GM23248 (cell line): ENCODE measurements at places on chromosomes 1 and 21. TPM values are rescaled to one million over a fixed set of nuclear protein-coding genes. Genes with fewer than 3 reads are reported as not detected.
A peak's percentile ranks its signal among the peaks of the same experiment; 100 is the strongest.

- peaks cover 21% of the 10 kb centered on the region for H3K36me3 ChIP-seq
- no peaks in the 10 kb centered on the region for H3K27me3 ChIP-seq
- H3K27ac ChIP-seq, result no peak overlapping the region
- H3K4me1 ChIP-seq, result 0 out of 2 replicates have a peak, but pooled peaks cover 3% of the 10 kb centered on the region
Measured at GRCh38 chr21:25967901-25968438, 202.6 kb downstream of the APP start.

- H3K4me3 ChIP-seq, result peak overlapping the region; percentile 37; the same call in 1 of the 2 replicates
- H3K36me3 ChIP-seq, result no peaks in the 10 kb centered on the region
- no peaks in the 10 kb centered on the region for H3K27me3 ChIP-seq
Measured at GRCh38 chr1:89262643-89263042, 10.0 kb downstream of the GBP5 start.

The HAO2 gene
- total RNA-seq, result not detected in 2 replicates

DNA sequence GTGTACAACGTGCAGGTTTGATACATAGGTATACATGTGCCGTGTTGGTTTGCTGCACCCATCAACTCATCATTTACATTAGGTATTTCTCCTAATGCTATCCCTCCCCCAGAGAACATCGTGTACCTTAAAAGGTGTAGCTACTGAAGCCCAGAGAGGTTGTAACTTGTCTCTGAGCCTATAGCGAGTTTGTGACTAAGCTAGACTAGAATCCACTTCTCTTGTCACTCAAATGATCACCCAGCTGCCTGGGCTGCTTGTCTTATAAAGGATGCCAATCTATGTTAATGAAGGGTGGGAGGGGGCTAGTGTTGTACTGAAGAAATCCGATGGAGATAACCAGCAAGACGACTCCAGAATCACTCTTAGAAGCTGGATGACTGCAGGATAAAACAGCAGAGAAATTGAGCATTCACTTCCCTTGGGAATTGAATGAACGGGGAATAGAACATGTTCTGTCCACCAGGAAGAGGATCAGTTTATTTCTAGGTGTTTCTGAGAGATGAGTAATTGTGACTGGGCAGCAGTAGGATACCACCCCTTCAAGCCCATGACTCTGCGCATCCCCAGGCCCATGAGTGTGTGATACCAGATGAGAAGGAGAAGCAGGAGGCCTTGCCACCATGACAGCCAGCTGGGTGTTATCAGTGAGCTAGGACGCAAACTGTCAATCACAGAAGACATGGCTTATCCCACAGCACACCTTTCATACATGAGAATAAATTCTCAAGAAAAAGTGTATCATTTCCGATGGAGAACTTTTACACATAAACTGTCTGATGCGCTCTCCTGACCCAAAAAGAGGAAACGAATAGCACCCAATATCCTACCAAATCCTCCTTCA, 390.4 kb downstream of the NTNG1 start:
- no peak for DNase-seq
- H3K36me3 ChIP-seq, result no peaks in the 10 kb centered on the region
- H3K4me3 ChIP-seq, result no peak overlapping the region
- H3K4me1 ChIP-seq, result peaks cover 21% of the 10 kb centered on the region
- H3K27ac ChIP-seq, result 0 out of 2 replicates have a peak overlapping the region, but pooled peaks have one; percentile 67

The GBP6 gene
- total RNA-seq, result not detected in 2 replicates

GRCh38 chr1:110235181-110235833, 25.2 kb downstream of the KCNC4 start:
- no peaks in the 10 kb centered on the region for H3K27me3 ChIP-seq
- DNase-seq, result no peak
- peaks cover 7% of the 10 kb centered on the region; the same call in 1 of the 2 replicates for H3K36me3 ChIP-seq
- peak overlapping the region; percentile 94 for H3K27ac ChIP-seq
- H3K4me3 ChIP-seq, result 0 out of 2 replicates have a peak overlapping the region, but pooled peaks have one; percentile 1

The ZNF593OS gene
- total RNA-seq, result not detected in 2 replicates

DNA sequence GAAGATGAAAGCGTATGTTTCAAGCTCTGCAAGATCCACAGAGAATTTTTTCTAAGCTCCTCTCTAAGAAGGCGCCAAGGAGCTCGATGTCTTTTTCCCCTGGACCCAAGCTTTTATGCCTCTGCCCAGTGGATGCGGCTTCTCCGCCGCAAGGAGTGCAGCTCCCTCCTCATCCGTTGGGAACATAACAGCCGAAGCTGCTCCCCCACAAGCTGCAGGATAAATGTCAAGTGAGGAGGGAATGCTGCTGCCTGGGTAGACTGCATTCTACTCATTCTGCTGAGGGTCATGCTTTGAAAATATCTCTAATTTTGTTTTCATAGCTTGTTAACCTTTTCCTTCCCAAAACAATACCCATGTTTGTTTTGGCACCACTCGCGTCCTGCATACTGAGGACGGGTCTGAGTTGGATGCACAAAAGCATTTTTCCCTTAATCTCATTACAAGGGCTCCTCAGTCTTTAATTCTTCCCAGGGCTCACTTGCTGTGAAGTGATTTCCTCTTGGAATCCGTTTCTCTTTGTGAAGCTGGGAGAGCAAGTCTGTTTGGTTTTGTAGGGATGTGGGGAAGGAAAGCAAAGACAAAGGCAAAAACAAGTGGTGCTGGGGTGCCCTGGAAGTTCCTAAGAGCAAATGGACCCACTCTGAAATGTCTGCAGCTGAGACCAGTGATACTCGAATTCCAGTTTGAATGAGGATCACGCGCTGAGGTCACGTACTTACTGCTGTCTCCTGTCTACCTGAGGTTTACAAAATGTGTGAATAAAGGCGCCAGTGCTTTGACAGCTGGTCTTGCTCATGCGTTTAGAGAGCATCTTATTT, 134.0 kb upstream of the IRF2BP2 start:
- H3K27me3 ChIP-seq, result no peaks in the 10 kb centered on the region
- peak; percentile 35 for DNase-seq
- H3K36me3 ChIP-seq, result no peaks in the 10 kb centered on the region
- H3K27ac ChIP-seq, result no peak overlapping the region
- peak overlapping the region; percentile 44 for H3K4me3 ChIP-seq

- no peak overlapping the region for H3K27ac ChIP-seq
- peak; percentile 34 for DNase-seq
- no peak overlapping the region for H3K4me3 ChIP-seq
- peaks cover 98% of the 10 kb centered on the region for H3K36me3 ChIP-seq
Measured at GRCh38 chr1:182861994-182862393, 22.8 kb downstream of the DHX9 start.

DNA sequence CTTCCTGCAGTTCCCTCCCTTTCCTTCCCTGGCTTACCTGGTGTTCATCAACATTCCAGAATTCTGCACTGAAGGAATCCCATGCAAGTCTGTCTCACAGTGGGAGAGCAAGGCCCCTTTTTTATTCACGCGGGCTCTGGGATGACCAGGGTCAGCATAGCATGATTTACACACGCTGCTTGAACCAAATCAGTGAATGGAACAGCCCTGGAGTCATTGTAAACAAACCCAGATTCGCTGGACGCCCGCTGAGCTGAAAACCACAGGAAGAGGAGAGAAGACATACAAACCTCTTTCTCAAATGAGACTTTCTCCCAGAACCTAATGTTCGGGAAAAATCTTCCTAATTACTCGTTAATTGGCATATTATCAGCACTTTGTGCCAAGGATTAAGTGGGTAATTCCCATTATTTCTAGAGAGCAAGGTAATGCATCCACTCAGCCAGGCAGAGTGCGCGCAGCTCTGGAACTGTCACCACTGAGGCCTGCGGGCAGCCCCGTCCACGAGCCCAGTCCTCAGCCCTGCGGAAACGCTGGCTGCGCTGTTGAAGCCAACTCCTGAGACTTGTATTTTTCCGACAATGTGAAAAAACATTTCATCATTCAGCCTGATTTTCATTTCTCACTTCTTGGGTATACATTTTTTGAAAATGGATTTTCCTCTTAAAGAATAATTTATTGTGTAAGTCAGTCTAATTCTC, 140.0 kb downstream of the ETS2 start:
- H3K4me3 ChIP-seq, result no peak overlapping the region
- H3K27ac ChIP-seq, result no peak overlapping the region
- H3K4me1 ChIP-seq, result peaks cover 28% of the 10 kb centered on the region
- H3K27me3 ChIP-seq, result no peaks in the 10 kb centered on the region
- no peaks in the 10 kb centered on the region for H3K36me3 ChIP-seq

DNA sequence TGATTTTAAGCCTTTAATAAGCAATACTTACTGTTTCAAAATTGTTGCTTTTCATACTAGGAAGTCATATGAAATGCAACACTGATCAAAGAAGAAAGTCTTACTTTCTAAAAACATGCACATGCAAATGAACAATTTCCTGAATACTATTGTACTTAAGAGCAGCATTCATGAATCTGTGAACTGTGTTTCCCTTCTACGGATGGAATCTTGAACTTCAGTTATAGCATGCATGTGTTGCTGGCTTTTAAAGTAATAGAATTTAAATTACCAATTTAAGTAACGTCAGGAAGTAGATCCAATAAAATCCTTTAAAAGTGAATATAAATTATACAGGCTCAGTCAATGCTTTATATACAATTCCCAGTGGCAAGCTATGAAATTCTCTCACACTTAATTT, 348.9 kb downstream of the KCNT2 start:
- H3K36me3 ChIP-seq, result no peaks in the 10 kb centered on the region
- H3K27me3 ChIP-seq, result no peaks in the 10 kb centered on the region
- no peak for DNase-seq

DNA sequence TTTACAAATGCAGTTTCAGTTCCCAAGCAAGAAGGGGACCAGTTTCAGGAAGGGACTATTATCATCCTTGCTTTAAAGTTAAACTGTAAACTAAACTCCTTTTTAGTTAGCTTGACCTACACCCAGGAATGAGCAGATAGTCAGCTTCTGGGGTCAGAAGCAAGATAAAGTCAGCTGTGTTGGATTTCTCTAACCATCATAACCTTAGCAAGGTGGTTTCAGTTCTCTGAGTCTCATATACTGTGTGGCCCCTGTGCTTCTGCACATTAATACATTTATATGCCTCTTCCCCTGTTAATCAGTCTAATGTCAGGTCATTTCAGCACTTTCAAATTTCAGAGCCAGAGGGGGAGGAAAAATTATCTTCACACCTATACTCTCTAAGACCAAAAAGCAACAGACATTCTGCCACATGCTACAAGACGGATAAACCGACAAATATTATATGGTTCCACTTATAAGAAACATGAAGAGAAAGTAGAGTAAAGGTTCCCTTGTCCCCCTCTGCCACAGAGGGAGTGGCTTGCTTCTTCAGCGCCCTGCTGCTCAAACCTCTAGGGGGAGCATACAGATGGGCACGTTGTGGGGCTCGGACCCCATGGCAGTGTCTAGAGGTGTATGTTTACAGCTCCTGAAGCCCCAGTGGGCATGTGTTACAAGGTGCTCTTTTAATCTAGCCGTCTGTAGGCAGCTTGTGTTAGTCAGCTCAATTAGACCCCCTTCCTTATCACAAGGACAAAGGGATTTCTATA, 89.1 kb downstream of the SMYD3 start:
- no peak overlapping the region for H3K4me3 ChIP-seq
- no peaks in the 10 kb centered on the region for H3K36me3 ChIP-seq
- H3K27me3 ChIP-seq, result no peaks in the 10 kb centered on the region
- peaks cover 37% of the 10 kb centered on the region for H3K4me1 ChIP-seq
- DNase-seq, result no peak
- H3K27ac ChIP-seq, result peak overlapping the region; percentile 43

DNA sequence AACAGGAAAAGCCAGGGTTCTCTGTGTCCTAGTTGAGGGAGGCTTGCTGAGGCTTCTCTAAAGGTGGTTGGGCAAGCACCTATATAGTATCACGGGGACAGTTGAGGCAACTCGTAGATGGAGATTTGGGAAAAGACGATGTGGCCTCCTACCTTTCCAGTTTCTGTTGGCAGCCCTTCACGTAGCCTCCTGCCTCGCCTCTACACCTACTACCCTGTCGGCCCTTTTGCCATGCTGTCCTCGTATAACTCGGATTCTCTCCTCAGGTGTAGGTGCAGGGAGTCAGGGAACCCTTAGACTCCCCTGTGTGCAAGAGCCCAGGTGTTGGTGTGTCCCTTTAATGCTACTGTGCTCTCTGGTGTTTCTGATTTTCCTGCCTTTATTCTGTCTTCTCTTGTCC, 10.3 kb downstream of the ZNF692 start:
- DNase-seq, result no peak
- no peak overlapping the region for H3K4me3 ChIP-seq
- peaks cover 3% of the 10 kb centered on the region; the same call in 1 of the 2 replicates for H3K4me1 ChIP-seq

DNA sequence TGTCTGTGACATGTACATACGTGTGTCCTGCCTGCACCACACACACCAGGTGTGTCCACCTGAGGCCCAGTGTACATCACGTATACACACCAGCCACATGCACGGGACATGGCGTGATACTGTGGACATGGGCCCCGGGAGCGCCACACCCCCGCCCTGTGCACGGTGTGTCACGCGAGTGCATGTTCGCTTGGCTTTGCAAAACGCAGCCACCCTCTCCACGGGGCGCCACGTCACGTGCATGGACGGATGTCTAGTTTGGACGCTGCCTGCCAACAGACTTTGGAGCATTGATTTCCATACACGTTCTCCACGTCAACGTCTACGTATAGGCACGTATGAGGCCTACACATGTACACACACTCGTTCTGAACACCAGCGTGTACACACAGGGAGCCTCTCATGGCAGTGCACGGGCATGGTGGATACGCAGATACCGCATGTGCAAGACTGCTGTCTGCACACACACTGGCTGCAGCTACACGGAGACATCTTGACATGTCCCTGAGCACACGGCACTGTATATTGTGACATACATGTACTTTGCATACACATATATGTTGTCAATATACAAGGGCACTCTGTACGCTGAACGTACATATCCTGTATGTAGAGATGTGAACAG, 2.7 kb downstream of the TMEM240 start:
- no peak for DNase-seq
- no peak overlapping the region for H3K27ac ChIP-seq
- H3K27me3 ChIP-seq, result no peaks in the 10 kb centered on the region
- no peaks in the 10 kb centered on the region for H3K4me1 ChIP-seq

DNA sequence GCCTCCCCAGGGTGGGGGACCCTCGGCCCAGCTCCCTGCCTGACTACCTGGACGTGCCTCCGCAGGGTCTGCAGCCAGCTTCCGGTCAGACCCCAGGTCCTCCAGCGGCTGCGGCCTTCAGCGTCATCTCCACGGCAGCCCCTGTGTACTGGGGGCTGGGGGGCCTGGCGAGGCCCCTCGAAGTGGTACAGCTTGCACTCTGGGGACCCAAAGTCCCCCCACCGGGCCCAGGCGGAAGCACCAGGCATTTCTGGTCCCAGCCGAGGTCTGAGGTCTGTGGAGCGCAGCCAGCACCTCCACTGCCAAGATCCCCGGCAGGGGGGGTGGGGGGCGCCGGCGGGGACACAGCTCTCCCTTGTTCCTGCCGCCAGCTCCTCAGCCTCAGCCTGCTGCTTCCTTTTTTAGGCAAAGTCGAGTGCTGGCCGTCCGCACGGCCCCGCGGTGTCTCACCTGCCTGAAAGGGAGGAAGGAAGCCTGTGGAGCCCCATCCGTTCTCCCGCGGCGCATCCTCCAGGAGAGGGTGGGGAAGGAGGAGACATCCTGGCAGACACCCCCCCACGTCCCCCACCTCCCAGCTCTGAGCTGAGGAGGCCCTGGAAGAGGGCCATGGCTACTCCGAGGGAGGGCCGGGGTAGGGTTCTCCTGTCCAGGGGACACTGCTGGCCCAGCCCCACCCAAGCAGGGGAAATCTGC, 1.2 kb upstream of the VWA1 start:
- H3K4me1 ChIP-seq, result no peaks in the 10 kb centered on the region
- H3K27ac ChIP-seq, result no peak overlapping the region
- H3K27me3 ChIP-seq, result no peaks in the 10 kb centered on the region
- no peak overlapping the region for H3K4me3 ChIP-seq
